ENCODE measurements at places on chromosomes 4 and X.

DNA sequence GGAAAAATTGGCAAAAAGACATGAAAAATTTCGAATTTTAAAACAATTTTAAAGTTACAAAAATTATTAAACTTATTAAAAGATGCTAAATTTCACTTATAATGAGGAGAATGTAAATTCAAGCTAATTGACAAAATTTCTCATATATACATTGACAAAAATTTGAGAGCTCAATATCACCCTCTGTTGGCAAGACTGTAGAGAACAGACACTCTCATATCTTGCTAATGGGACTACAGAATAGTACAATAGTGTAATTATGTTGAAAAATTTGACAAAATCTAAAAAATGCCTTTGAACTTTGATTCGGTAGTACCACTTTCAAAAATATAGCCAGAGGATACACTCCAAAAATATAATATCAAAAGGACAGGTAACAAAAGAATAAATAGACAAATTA, 29.8 kb downstream of the DCAF8L2 start:
- DNase-seq = peak; percentile 16

DNA sequence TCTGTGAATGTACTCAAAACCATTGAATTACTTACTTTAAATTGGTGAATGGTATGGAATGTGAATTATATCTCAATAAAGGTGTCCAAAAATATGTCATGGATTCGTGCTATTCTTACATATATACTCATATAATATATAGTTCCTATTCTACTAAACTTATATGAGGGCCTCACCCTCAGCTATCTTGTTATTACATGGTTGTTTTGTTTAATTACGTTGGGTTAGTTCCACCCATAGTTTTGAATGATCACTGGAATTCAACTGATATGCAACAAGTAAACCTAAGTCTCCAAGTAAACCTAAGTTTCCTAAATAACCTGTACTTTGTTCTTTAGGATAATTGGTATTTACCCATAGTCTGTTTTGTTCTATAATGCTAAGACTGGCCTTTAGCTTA, 30.6 kb upstream of the CD99L2 start:
- no peak for DNase-seq

DNA sequence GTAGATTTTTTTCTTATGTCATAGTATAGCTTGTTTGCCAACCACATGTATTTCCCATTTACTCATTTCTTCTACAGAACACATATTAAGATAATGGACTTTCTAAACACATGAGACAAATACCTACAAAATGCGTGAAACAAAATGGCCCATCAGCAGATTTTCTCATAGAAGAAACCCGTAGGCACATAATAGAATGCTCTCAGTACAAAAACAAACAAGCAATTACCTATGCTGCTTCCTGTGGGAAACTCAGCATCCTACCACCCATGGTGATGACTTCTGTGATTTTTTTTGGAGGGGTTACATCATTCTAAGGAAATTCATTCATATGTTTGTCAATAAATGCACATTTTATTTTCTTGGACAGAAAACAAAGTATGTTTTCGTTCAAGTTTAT, 343.6 kb downstream of the SPRY1 start:
- DNase-seq = no peak

DNA sequence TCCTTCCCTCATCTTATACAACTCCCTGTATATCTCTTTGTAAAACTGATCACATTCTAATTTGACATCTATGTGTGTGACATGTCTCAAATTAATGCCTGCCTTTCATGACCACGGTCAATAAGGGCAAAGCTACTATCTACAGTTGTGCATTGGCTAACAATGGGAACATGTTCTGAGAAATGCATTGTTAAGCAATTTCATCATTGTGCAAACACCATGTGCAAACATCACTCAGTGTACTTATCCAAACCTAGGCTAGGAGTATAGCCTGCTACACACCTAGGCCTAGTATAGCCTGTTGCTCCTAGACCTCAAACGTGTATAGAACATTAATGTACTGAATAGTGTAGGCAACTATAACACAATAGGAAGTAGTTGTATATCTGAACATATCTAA, 95.0 kb downstream of the BANK1 start:
- DNase-seq = no peak

DNA sequence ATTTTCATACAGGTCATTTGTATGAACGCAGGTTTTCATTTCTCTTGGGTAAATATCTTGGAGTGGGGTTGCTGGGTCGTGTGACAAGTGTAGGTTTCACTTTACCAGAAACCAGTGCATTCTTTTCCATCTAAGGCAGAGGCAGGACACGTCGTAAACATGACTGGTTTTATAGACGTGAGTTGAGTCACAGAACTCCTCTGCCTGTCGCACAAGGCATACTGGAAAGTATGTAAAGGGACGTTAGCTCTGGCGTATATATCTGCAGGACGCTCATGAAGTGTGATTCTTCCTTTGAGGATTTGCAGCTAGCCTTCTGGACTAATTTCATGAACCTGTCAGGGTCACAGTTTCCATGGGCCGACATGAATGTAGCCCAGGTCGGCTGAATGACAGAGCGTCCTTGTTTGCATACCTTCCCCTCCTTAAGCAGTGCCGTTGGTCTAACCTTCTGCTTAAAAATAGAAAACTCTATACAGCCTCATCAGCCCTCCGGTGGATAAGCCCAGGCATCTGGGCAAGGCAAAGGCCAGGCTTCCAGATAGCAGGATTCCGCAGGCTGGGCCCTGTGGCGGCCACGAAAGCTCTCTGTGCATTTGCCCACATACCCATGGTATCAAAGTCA, 106.0 kb downstream of the GPR143 start:
- DNase-seq = no peak

- peak; percentile 37 for DNase-seq
These were observed 19.2 kb downstream of the PNMA6E start for GRCh38 chrX:153381684-153382532.
